ENCODE measurements at places on chromosomes 6 and 20.
A peak's percentile ranks its signal among the peaks of the same experiment; 100 is the strongest.

- peak; percentile 39 for DNase-seq
Measured at GRCh38 chr6:11460837-11461661, 76.5 kb upstream of the TMEM170B start.

- no peak for DNase-seq
Measured at GRCh38 chr20:53582574-53583351, 10.9 kb downstream of the ZNF217 start.

GRCh38 chr20:44643596-44644229 lies 7.8 kb downstream of the ADA start:
- DNase-seq = no peak

DNA sequence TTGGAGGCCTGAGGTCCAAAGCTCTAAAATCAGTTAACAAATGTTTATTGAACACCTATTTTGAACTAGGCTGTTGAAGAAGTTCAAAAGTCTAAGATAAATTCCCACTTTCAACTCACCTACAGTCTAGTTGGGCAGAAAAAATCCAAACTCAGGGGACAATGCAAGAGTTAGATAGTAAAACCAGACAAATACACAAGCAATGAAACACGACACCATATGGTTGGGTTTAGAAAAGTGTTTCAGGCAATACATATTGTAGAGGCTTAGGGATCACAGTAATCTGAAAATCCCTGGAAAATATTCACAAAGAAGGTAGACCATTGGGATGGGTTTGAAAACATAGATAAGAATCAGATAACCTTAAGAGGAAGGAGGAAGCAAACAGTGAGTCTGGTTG lies 1.3 kb upstream of the CARMIL1 start:
- no peak for DNase-seq
